ENCODE measurements at places on chromosomes 1 and 21.

- peak; percentile 71 for DNase-seq
Observed at GRCh38 chr1:223142795-223143536, at the start of gene TLR5. TLR5 (minus strand) TSS chr1:223143248; CDS start chr1:223113031, 30,217 bp downstream.

- DNase-seq, result no peak
Observed at GRCh38 chr1:105373681-105374080, 1624.0 kb downstream of the AMY1C start.

DNA sequence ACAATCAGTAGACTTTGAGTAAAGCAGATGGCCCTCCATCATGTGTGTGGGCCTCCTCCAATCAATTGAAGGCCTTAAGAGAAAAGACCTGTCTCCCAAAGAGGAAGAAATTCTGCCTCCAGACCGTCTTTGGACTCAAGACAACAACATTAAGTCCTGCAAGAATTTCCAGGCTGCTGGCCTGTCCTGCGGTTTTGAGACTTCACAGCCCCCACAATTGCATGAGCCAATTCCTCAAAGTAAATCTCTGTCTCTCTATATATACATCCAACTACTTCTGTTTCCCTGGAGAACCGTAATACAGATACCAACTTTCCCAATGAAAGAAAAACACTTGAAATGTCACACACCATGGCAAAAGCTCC is 16.4 kb downstream of the REG4 start:
- DNase-seq, result no peak

GRCh38 chr21:15212206-15212605 is 147.4 kb upstream of the NRIP1 start:
- no peak for DNase-seq

- no peak for DNase-seq
Observed at GRCh38 chr1:57309630-57310029, 114.2 kb downstream of the DAB1 start.

DNA sequence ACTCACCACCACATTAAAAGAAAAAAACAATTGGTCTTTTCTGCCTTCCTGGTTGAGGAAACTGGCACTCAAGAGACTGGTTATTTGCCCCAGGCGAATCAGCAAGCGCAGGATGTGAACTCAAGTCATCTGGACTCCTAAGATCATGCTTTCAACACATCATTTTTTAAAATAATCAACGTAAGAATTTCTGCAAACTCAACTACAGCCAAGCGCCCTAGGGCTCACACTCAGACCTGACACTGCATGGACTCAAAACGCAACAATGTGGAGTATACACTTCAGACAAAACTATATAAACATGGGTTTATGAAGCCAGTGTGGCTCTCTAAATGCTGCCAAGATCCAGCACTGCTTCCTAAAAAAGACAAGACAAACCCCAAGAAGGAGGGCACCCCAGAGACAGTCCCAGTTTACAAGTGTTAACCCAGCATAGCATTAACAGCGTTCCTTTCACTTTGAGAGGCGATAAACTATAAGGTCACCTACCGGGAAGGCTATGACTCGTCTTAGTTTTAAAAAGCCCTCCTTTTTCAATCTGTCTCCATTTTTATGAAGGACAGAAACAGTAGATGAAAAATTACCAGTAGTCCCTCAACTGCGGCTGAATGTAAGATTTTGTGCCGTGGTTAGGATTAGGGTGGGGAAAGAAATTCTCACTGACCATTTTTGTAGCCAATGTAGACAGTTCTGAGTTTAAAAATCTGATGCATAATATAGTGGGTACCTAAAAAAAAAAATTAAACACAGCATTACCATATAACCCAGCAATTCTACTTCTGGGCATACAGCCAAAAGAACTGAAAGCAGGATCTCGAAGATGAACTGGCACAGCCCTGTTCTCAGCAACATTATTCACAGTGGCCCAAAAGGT is 54.8 kb downstream of the SIPA1L2 start:
- DNase-seq, result peak; percentile 64

DNA sequence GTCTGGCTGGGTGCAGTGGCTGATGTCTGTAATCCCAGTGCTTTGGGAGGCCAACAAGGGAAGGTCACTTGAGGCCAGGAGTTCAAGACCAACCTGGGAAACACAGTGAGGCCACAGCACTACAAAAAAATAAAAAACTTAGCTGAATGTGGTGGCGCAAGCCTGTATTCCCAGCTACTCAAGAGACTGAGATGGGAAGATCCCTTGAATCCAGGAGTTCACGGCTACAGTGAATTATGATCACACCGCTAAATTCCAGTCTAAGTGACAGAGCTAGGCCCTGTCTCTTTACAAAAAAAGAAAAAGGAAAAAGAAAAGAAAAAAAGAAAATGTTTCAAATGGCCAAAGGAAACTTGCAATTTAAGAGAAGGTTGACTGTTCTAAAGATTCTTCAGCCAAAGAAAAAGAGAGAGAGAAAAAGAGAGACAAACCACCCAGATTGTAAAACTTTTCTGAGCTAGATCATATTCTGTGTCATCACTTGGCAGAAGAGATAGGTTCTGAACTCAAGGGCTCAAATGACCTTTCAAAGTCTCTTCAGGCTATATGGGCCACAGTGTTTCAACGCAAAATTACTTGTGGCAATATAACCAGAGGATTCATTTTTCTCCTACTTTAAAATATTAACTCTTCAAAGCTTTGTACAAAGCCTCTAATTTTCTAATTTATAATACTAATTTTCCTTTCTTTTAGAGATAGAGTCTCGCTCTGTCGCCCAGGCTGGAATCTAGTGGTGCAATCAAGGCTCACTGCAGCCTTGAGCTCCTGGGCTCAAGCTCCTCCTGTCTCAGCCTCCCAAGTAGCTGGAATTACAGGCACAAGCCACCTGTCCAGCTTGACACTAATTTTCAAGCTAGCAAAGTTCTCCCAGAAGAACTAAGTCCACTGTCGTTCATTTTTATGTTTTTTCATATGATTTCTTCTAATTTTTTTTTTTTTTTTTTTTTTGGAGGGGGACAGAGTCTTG is 20.5 kb downstream of the ARID4B start:
- DNase-seq, result no peak

GRCh38 chr1:156437037-156437867 is 63.3 kb downstream of the MEF2D start:
- no peak for DNase-seq

DNA sequence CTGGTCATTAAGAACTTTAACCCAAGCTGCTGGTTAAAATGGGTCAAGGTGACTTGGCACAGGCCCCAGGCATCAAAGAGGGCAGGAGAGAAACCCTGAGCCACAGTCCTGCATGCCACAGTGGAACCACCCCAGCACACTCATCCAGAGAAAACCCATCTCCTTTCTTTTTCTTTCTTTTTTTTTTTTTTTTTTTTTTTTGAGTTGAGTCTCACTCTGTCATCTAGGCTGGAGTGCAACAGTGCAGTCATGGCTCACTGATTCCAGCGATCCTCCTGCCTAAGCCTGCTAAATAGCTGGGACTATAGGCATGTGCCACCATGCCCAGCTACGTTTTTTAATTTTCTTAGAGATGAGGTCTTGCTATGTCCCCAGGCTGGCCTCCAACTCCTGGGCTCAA is 109.2 kb upstream of the RAB4A start:
- DNase-seq, result no peak

GRCh38 chr1:154176337-154176736 is 15.6 kb downstream of the TPM3 start:
- DNase-seq, result no peak

DNA sequence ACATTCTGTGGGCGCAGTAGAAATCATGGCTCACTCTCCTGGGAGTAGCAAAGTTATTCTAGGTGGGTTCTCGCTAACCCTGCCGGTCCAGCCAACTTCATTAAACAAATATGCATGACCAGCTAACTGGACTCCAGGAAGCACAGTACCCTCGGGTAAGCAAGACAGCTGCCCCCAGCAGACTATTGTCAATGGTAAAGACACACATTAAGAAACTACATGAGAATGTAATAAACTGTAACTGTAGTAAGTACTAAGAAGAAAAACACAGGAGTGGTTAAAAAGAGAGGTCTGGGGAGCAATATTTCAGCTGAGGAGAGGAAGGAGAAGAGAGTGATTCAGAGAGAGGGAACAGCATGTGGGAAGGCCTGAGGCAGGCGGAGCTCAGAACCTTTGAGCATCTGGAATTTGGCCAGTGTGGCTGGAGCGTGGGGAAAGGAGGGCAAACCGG is 7.4 kb downstream of the SLC2A5 start:
- DNase-seq, result no peak

DNA sequence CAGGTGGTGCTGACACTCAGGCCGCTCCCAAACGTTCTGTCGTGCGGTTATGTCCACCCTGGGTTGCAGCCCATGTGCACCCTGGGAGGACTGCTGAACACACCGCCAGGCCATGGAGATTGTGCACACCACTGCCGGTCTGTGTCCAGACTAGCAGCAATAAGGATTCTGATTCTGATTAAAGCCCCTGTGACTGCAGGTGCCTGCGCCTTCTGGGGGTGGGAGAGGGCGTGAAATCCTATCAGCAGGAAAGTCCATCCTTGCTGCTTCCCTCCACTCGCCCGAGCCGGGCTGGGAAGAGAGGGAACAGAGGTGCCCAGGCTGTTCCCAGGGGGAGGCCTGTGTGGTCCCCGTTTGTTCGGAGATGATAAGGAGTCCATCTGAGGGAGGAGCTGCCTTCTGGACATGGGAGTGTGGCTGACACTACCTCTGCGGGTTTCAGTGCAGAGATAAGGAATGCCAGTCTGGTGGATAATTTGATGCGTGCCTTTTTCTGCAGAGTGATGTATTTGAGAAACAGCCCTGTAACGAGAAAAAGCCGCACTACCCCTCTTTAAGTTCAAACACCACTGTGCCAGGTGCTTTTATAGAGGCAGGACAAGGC is 41.2 kb downstream of the BACE2 start:
- no peak for DNase-seq

GRCh38 chr1:150582371-150582770 is 3.0 kb upstream of the MCL1 start:
- DNase-seq, result no peak

DNA sequence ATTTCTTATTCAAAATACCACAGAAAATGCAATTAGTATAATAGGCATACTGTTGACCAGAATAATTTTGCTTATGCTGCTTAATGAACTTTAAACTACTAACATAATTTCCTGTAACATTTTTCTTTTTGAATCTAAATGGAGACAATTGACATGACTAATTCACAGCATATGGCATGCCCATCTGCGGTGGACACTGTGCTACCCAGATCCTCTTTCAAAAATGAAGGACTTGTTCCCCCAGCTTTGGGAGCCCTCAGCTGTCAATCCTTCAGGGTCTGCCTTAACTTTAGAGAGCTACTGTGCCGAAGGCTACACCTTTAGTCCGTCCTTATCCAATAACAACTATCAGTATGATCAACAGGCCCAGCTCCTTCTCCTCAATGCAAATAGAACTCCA is 789.0 kb downstream of the PLA2G4A start:
- DNase-seq, result no peak

DNA sequence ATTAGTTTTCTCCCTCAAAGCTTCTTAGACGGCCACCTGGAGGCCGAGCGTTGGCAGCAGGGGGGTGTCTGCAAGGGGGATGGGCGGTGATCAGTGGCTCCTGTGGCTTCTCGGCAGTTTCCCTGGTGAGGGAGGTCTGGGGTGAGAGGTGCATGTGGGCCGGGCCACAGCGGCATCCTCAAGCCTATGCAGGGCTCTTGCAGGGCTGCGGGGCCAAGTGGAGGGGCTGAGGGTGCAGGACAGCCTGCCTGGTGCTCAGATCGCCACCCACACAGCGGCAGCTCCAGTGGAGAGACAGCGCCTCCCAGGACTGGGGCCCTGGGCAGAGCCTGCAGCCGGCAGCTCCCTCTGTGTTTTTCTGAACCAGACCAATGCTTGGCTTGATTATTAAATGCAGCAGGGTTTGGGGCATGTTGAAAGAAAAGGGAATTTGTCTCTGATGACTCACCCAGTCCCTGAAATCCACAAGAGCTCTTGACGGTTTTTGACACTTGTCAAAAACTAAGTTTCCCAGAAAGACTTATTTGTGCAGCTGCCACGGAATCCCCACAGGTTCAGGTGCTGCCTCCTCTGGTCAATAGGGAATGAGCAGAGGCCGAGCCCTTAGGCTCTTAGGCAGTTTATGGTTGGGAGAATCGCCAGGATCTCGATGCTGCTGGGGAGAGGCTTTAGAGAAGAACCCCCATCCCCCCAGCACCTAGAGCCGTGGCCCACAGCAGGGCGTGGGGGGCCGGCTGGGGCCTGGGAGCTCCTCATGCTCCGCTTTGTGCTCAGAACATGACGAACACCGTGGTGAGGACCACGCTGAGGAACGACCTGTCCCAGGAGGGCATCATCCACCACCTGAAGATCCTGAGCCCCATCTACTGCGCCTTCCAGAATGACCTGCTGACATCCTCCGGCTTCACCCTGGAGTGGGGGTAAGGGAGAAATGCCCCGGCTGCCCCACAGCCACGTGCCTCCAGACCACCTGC is 54.7 kb downstream of the UMODL1 start:
- DNase-seq, result no peak

GRCh38 chr1:117147341-117147831 is 25.8 kb upstream of the TRIM45 start:
- no peak for DNase-seq

GRCh38 chr1:98813738-98814309 is 152.3 kb downstream of the SNX7 start:
- no peak for DNase-seq

GRCh38 chr1:78088486-78088885 is 42.7 kb downstream of the GIPC2 start:
- no peak for DNase-seq

DNA sequence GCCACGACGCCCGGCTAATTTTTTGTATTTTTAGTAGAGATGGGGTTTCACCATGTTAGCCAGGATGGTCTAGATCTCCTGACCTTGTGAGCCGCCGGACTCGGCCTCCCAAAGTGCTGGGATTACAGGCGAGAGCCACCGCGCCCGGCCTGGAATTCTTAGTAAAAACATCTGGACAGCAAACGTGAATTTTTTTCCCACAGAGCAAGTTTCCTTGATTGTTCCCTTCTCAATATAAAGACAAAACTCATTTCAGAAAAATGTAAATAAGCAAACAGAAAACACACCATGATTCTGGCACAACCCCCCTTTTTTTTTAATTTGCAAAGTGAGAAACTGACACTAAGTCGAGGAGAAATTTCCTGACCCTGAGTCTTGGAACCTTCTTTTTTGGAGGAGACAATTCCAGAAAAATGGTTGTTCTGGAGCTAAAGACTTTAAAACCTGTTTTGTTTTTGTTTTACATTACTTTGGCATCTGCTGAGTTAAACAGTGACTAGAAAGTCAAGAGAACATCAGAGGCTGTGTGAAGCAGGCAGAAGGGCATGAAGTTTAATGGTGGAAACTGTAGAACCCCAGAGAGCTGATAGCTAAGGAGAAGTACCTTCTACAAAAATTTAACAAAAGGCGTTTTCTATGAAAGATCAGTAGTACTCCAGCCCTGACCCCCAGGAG is 10.3 kb upstream of the HMGCS2 start:
- DNase-seq, result peak; percentile 15

GRCh38 chr1:14140831-14141401 is 440.9 kb downstream of the PRDM2 start:
- no peak for DNase-seq

GRCh38 chr1:173202424-173203145 is 4.5 kb downstream of the TNFSF4 start:
- DNase-seq, result no peak

- DNase-seq, result no peak
Observed at GRCh38 chr1:2597441-2598328, 11.1 kb downstream of the PRXL2B start.

Data from SJSA1 (cell line).